ENCODE measurements at places on chromosomes 6 and 20. TPM values are rescaled to one million over a fixed set of nuclear protein-coding genes. Genes with fewer than 3 reads are reported as not detected.

Gene PPP1R11
- polyA plus RNA-seq: 63.7 TPM

Gene TRDN
- 285 TPM for polyA plus RNA-seq

Gene MCHR2
- polyA plus RNA-seq: not detected

Gene ZNF391
- polyA plus RNA-seq: 11.0 TPM

Gene NOX3
- not detected for polyA plus RNA-seq

Gene TAGAP
- polyA plus RNA-seq: not detected

Gene NFYA
- polyA plus RNA-seq: 14.5 TPM

Gene BEND6
- 0.84 TPM for polyA plus RNA-seq

Gene SRMS
- not detected for polyA plus RNA-seq

Gene SDCBP2
- polyA plus RNA-seq: 8.9 TPM

Gene FERMT1
- 9.6 TPM for polyA plus RNA-seq

Gene FOXF2
- polyA plus RNA-seq: 0.16 TPM

Gene PLEKHG1
- 2.7 TPM for polyA plus RNA-seq

Gene PTGIS
- polyA plus RNA-seq: 6.1 TPM

Gene CCN6
- polyA plus RNA-seq: 0.17 TPM

Gene KAT14
- polyA plus RNA-seq: 24.7 TPM

Gene HLA-DRB1
- 0.74 TPM for polyA plus RNA-seq

Gene ZNF343
- 6.5 TPM for polyA plus RNA-seq
